Stimulated activated CD8-positive, alpha-beta memory T cell treated with anti-CD3 and anti-CD28 coated beads, Interleukin-4, amount 100 ng/mL, for 24 hours (primary cell): ENCODE measurements at places on chromosomes 7 and 10.

GRCh38 chr7:52197221-52197620 lies 838.2 kb upstream of the POM121L12 start:
- DNase-seq, result no peak

GRCh38 chr7:30347226-30348082 lies 63.1 kb downstream of the ZNRF2 start:
- no peak for DNase-seq

GRCh38 chr10:109451879-109452278 lies 471.4 kb downstream of the XPNPEP1 start:
- no peak for DNase-seq

DNA sequence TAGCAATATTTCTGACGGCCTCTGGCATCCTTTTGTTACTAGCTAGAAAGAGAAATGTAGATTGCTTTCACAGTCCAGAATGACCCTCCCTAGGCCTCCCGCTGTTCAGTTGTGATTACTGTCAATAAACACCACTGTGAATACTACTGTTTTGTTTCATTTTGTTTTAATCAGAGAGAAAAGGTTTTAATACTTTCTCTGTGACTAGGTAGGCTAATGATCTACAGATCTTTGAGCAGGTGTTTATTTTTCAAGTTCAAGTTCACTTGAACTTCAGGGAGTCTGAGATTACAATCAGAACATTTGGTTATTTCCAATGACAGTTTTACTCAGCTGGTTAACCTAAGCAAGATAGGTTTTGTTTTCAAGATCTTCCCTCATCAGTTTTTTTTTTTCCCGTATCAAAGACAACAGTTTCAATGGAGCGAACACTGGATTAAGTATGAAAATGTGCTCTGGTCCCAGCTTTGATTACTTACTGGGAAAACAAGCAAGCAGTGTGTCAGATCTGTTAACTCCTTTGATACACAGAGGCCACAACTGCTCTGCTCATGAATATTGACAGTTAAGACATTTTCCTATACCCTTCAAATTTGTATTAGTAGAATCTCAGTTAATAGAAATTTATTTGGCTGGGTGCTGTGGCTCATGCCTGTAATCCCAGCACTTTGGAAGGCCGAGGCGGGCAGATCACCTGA lies 34.8 kb downstream of the VKORC1L1 start:
- DNase-seq, result no peak

GRCh38 chr10:21976739-21977138 lies 26.8 kb downstream of the DNAJC1 start:
- DNase-seq, result no peak

GRCh38 chr10:49143249-49143648 lies 9.4 kb upstream of the FAM170B start:
- no peak for DNase-seq

DNA sequence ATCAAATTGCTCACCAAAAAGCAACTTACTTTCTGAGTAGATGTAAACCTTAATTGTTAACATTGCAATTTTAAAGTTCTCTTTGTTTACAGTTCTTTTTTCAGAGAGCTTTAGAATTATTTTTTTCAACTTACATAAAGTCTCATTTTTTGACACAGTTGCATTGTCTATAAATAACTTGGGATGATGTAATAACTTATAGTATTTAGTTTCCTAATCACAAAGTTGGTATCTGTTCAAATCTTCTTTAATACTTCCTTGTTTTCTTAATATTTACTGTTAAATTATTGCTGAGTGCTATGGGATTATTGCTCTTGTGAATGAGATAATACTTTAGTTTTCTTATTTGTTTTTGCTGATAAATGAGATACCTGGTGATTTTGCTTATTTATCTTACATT lies 18.9 kb upstream of the SUV39H2 start:
- DNase-seq, result no peak

DNA sequence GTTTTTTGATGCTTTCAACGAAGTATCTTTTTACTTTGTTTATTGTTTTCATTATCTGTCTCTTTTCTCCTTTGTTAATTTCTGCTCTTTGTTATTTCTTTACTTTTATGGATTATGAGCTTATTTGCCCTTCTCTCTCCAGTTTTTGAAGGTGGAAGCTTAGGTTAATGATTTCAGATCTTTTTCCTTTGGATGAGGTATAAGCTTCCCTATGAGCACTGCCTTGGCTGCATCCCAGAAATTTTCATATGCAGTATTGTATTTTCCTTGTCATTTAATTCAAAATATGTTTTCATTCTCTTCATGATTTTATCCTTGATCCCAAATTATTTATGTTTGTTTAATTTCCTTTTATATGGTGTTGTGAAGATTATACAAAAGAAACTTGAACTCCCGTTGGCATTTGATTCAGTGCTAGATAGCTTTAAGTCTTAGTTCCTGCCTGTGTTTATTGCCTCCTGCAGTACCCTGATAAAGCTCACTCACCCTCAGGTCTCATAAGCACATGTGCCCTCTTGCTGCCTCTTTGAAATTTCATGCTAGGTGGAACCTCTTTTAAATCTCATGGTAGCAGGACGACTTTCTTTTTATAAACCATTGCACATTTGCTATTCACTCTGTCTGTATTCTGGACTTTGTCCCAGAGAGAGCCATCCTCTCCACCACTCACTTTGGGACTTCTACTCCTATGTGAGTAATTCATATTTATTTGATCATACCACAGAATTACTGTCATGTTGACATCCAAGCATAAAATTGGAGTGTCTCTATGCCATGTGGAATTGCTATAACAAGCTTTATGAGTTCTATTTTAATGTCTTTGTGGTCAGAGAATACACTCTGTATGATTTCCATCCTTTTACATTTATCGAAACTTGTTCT lies 23.0 kb upstream of the CEP41 start:
- DNase-seq, result no peak

- no peak for DNase-seq
Measured at GRCh38 chr10:113683300-113683699, 3.6 kb downstream of the CASP7 start.

GRCh38 chr10:17407047-17407446 lies 47.3 kb downstream of the ST8SIA6 start:
- DNase-seq, result no peak

DNA sequence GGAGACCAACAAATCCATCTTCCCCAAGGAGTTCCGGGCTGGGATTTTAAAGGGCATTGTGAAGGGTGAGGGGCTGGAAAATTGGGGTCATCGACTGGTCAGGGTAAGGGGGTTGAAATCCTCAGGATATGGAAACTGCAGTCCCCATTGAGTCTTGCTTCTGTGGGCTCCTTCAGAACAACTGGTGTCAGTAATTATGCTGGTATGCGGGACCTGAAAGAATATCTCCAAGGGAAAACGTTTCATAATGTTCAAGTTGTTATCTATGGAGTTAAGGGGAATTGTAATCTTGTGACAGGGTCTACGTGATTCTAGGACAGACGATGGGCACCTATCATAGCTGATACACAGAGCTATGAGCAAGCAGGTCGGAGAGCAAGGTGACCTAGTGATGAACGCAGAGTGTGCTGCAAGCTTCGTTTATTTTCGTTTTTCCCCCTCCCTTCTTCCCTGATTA lies 494 bp upstream of the RHBDD2 start:
- no peak for DNase-seq

GRCh38 chr10:127532659-127533058 lies 16.4 kb upstream of the NPS start:
- no peak for DNase-seq
